Stimulated activated CD8-positive, alpha-beta memory T cell treated with anti-CD3 and anti-CD28 coated beads, Interleukin-4, amount 100 ng/mL, for 48 hours (primary cell): ENCODE measurements at places on chromosomes 13 and 19.

- peak; percentile 77 for DNase-seq
Observed at GRCh38 chr19:6730153-6730804, 7.1 kb downstream of the GPR108 start.

GRCh38 chr19:10206226-10206885, 11.6 kb upstream of the DNMT1 start:
- DNase-seq, result no peak

DNA sequence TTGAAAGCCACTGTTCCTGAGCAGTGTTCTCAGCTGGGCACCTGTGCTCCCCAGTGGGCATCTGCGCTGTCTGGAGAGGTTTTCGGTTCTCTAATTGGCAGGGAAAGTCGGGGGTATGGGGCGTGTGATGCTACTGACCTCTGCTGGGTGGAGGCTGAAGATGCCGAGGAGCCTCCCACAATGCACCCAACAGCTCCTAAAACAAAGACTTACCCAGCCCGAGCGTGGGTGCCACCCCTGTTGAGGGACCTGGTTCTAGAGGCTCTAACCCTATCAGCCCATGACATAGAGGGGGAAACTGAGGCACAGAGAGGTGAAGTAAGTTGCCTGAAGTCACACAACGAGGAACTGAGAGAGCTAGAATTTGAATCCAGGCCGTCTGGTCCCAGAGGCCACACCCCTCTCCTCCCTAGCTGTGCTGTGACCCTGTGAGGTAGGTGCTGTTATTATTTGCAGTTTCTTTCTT, 2.3 kb downstream of the SPACA4 start:
- peak; percentile 57 for DNase-seq

DNA sequence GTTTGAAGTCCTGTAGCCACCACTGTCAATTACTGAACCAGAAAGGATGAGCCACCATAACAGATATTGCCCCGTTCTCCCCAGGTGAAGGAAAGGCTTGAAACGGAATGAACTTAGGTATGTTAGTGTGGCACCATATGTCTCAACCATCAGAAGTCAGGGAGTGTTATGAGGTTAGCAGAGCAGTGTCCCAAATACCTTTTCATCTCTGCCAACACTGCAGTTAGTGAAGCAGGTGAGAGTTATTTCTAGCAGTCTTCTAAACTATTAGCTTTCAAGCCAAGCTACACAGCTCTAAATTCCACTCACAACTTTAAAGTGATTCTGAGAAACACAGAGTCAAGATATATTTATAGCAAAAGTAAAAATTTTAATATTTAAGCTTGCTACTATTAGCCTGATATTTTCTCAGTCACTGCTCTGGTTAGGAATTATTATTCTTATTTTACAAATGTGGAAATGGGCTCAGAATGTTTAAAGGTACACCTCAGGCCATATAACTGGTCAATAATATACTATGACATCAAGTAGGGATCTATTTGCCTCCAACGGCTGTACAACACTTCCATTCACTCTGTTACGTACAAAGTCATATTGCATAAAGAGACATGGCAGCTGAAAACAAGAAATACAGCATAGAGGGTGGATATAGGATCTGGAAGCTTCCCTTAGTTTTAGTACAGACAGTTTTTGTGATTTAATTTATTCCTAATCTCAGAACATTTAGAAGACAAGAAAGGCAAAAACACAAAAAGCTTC, 1527.1 kb upstream of the PRR20A start:
- no peak for DNase-seq

- no peak for DNase-seq
Observed at GRCh38 chr13:107590556-107590955, 624.8 kb downstream of the LIG4 start.

DNA sequence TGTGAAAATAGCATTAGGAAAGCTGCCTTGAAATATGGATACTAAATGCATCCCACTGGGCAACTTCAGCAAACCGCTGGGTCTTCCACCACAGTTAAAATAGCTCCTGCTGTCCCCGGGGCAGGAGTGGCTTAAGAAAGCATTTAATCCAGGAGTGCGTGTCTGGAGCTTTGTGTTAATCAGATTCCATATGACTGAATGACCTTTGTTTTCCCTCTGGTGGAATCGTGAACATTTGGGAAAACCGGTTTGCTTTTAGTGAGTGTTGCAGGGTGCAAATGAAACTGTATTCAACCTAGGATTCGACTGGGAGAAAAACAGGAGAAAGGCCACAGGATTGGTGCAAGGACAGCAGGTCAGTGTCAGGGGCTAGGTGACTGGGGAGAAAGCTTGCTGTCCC, 237.6 kb upstream of the MAB21L1 start:
- DNase-seq, result no peak

GRCh38 chr13:41608839-41609177, 151.5 kb downstream of the RGCC start:
- no peak for DNase-seq
